Melanocyte of skin (primary cell): ENCODE measurements at places on chromosomes 7 and 10. TPM values are rescaled to one million over a fixed set of nuclear protein-coding genes. Genes with fewer than 3 reads are reported as not detected.

The TRIM50 gene
- not detected in 2 replicates for total RNA-seq

The LBX1 gene
- total RNA-seq: not detected in 2 replicates

The KNDC1 gene
- 0.36 and 1.0 TPM in 2 replicates for total RNA-seq

The PANK1 gene
- total RNA-seq: 6.3 and 7.2 TPM in 2 replicates

The SP4 gene
- 2.4 and 10.9 TPM in 2 replicates for total RNA-seq

The NPTX2 gene
- 6.5 TPM in 1 of 2 replicates, not detected in the other for total RNA-seq

The COL1A2 gene
- total RNA-seq: 71.6 and 77.1 TPM in 2 replicates

The CALY gene
- not detected in 2 replicates for total RNA-seq

The SPDYE18 gene
- total RNA-seq: 0.34 TPM in 1 of 2 replicates, not detected in the other

The GRID2IP gene
- not detected in 2 replicates for total RNA-seq

The AMZ1 gene
- total RNA-seq: 1.00 and 2.9 TPM in 2 replicates
